ENCODE measurements at places on chromosomes 4 and X. TPM values are rescaled to one million over a fixed set of nuclear protein-coding genes. Genes with fewer than 3 reads are reported as not detected.

- DNase-seq, result no peak
These were observed 217.4 kb upstream of the GIMD1 start for GRCh38 chr4:106585915-106586349.

GRCh38 chrX:48800574-48801279, 1.1 kb upstream of the HDAC6 start:
- no peak for DNase-seq

- no peak for DNase-seq
These were observed 237.3 kb upstream of the STS start for GRCh38 chrX:6910218-6910617.

Gene TAPT1
- 74.1 TPM for total RNA-seq

Gene NIPAL1
- 2.5 TPM for total RNA-seq
